ENCODE measurements at places on chromosomes 16 and 17.

DNA sequence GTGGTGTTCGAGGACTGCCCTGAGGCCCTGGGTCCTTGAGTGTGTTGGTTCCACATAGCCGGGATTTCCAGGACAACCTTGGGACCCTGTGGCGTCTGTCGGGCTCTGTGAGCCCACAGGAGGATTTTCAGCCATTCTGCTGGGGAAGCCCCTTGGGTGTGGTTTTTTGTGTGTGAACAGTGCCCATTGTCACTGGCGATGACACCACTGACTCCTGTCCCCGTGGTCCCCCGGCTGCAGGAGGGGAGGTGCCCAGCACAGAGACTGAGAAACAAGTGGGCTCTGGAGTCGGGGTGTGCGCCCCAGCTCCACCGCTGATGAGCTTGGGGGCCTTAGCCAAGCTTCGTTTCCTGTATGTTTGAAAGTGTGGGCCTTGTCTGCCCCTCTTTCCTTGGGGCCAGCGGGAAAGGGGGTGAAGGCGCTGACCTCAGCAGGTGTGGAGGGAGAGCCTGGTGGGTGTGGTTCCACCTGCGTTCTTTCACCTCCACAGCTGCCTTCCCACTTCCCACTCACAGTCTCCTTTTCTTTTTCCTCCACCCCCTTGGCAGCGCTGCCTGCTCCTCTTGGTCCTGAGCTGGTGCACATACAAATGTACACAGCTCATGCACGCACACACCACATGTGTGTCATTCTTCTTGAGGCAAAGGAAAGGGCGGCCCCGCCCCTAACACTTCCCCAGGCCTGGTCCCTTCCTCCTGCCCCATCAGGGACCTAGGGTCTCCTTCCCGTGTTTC lies 16.1 kb downstream of the MGRN1 start:
- no peak for DNase-seq

DNA sequence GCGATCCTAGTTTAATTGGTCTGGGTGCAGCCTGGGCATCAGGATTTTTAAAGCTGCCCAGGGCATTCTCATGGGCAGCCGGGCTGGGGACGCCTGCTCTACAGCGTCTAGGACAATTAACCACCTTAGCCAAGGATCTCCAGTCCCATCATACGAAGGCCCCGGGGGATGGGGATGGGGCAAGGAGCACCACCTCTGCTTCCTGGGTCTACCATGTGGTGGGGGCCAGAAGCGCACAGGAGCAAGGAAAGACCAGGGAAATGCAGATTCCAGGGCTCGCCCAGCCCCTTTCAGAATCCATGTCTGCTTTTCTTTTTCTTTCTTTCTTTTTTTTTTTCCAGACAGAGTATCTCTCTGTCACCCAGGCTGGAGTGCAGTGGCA lies 29.3 kb downstream of the TBC1D16 start:
- DNase-seq, result no peak

DNA sequence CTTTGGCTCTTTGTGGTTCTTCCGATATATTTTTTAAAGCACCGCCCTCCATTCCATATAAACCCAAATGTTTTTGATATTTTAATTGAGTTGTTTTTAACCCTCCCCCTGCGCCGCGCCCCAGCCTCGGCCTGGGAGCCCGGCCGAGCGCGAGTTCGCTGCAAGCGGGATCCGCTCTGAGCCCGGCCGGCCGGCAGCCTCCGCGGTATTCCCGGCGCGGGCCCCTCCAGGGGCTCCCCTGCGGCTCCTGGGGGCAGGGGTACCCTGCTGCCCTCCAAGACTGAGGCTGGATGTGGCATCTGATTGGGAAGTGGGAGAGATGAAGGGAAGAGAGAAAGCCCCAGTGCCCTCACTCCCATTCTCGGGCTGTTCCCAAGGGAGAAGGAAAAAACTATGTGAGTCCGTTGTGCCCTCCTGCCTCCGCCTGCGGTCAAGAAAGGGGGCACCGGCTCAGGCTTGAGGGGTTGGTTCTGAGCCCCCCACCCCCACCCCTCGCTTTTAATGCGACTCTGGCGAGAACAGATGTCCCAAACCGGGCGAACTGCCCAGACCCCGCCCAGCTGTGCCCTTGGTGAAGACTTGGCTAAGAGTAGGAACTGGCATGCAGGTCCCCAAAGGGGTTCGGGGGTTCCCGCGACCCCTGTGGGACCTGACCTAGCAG lies 8.6 kb downstream of the NEUROD2 start:
- no peak for DNase-seq

DNA sequence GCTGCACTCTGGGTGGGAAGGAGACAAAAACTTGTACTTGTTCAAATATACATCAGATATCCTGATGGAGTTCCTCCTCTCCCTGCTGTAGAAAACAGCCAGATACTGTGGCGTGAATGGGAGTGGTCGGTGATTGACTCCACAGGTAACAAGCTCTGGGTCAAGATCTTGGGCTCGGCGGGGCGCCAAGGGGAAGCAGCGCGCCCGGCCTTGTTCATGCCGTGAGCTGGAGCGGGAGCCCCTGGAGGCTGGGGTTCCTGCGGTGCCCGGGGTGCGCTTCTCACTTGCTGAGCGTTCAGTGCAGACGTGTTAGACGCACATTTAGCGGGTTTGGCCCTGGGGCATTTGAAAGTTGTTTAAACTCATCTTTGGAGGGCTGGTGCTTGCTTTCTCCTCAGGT lies 44.4 kb downstream of the BANP start:
- DNase-seq, result no peak

- DNase-seq, result no peak
Measured at GRCh38 chr16:85433477-85433876, 179.6 kb upstream of the GSE1 start.

GRCh38 chr17:50541402-50541715 lies 5.6 kb upstream of the SPATA20 start:
- no peak for DNase-seq

- no peak for DNase-seq
Measured at GRCh38 chr16:23523876-23524385, 13.6 kb upstream of the GGA2 start.

DNA sequence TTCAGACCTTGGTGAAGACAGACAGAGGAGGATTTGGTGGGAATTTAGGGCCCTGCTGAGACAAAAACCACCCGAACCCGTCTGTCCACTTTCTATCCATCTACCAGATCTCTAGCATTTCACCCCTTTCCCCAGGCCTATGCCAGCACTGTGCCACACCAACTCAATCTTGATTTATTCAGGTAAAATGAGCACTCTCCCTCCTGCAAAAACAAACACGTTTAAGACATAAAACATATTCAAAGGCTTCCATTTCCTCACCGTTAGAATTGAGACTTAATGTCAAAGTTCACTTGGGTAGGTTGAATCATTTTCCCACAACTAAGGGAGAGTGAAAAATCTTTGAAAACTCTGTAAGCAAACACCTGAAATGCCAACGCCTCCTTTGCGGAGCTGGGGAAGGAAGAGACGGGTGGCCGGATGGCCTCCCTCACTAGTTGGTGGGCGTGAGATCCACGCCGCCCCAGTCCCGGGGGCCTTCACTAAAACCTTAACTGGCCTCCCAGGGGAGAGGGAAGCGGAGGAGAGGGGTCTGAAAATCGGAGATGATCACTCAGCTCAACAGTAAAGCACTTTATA lies 862 bp downstream of the DCAKD start:
- peak; percentile 20 for DNase-seq

GRCh38 chr17:55098765-55099164 lies 130.2 kb downstream of the STXBP4 start:
- DNase-seq, result no peak

Data from activated T-helper 9 cell treated with anti-CD3 and anti-CD28 coated beads, Interleukin-2, amount 50 U/mL, for 16 hours (primary cell).